Bone marrow (tissue), 2 donors: ENCODE measurements at places on chromosomes 1 and 21.

DNA sequence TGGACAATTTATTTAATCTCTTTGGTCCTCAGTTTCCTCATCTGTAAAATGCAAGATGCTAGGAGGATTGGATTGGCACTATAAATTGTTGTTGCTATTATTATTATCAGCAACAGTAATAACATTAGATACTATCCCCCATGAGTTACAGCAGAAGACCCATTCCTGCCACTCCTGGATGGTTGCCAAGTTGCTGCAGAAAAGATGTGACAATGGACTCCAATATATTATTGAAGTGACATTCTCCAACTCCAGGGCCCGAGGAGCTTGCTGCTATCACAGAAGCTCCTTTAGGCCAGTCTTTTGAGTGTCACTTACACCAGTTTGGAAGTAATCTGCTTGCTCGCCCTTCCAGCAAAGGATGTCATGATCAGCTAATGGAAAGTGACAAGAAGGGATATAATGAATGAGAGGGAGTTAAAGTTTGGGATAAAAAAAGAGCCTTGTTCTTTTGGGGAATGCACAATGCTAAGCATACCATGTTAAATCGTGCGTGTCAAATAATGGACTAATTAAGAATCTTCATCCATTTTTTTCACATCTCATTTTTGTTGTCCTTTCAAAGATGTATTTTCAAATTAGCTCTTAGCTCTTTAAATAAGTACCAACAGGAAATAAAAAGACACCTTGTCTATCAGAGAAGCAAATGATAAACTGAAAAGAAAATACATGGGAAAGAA lies 19.5 kb upstream of the PROX1 start:
- no peak for DNase-seq

DNA sequence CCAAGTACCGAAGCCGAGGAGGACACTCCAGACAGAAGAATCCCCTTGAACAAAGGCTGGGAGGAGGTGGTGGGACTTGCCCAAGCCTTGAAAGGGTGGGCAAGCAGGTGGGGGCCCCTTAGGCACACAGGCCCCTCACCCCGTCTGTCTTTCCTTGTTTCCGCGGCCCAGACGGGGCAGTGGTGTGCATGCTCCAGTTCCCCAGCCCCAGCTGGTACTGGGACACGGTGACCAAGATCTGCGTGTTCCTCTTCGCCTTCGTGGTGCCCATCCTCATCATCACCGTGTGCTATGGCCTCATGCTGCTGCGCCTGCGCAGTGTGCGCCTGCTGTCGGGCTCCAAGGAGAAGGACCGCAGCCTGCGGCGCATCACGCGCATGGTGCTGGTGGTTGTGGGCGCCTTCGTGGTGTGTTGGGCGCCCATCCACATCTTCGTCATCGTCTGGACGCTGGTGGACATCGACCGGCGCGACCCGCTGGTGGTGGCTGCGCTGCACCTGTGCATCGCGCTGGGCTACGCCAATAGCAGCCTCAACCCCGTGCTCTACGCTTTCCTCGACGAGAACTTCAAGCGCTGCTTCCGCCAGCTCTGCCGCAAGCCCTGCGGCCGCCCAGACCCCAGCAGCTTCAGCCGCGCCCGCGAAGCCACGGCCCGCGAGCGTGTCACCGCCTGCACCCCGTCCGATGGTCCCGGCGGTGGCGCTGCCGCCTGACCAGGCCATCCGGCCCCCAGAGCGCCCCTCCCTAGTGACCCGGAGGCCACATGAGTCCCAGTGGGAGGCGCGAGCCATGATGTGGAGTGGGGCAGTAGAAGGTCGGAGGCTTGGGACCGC lies 50.8 kb downstream of the OPRD1 start:
- DNase-seq = no peak

GRCh38 chr1:222283147-222283768 lies 264.6 kb downstream of the HHIPL2 start:
- DNase-seq = no peak

GRCh38 chr1:200153277-200154055 lies 126.0 kb downstream of the NR5A2 start:
- DNase-seq = no peak

- no peak for DNase-seq
These were observed 199.4 kb upstream of the CAMK1G start for GRCh38 chr1:209383907-209384709.

DNA sequence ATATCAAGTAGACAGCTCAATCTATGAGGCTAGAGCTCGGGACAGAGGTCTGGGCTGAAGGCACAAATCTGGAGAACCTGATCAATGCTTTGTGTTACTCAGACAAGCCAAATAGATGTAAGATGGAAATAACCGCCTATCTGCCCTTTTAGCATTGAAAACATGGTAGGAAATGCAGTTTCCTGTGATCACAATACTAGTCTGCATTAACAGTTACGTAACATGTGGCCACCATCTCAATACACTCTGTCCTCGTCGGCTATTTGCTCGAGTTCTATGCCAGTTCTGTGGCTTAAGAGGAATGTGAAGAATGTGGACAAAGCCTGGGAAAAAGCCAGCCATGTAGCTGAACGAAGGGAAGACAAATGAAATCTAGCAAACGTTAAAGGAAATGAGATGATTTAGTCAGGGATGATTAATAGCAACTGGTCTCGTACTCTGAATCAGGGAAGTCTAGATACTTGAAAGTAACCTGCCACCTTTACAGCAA lies 73.3 kb downstream of the HSF2BP start:
- no peak for DNase-seq
